Activated CD4-positive, alpha-beta T cell treated with anti-CD3 and anti-CD28 coated beads, Interleukin-2, amount 10 ng/mL, durations not matched to agents 7 days and 5 days (primary cell): ENCODE measurements at places on chromosomes 16 and 17.
A peak's percentile ranks its signal among the peaks of the same experiment; 100 is the strongest.

- peak; percentile 47 for DNase-seq
- H3K27me3 ChIP-seq = peaks cover 49% of the 10 kb centered on the region
- peaks cover 23% of the 10 kb centered on the region for H3K36me3 ChIP-seq
- H3K4me1 ChIP-seq = peaks cover 23% of the 10 kb centered on the region
- peak overlapping the region; percentile 33 for H3K27ac ChIP-seq
Measured at GRCh38 chr17:7445619-7445968, 733 bp downstream of the CHRNB1 start.

DNA sequence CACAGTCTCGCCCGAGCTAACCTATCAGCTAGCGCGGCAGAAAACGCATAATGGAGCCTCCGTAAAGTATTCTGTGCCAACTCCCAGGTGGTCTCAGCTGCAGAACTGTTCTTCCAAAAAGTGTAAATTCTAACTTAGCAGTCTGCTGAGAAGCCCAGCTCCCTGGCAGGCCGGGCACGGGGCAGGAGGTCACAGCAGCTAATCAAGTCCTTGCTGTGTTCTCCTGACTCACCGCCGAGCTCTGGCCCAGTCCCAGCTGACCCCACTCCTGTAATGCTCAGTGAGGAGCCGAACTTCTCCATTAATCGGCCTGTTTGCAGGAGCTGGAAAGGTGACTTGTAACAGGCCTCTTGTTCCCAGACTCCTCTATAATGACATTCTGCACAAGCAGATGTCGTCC lies 193.3 kb downstream of the IRX3 start:
- H3K27ac ChIP-seq = no peak overlapping the region
- no peak for DNase-seq
- no peaks in the 10 kb centered on the region for H3K27me3 ChIP-seq
- H3K36me3 ChIP-seq = no peaks in the 10 kb centered on the region
- H3K4me3 ChIP-seq = no peak overlapping the region

DNA sequence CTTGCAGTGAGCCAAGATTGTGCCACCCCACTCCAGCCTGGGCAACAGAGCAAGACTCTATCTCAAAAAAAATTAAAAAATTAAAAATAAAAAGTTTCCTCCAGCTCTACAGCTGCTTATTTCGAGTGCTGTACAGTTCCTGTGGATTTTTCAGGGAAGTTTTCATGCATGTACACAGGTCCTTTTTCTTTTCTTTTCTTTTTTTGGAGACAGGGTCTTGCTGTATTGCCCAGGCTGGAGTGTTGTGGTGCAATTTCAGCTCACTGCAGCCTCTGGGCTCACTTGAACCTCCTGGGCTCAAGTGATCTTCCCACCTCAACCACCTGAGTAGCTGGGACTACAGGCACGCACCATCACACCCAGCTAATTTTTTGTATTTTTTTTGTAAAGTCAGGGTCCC lies 15.9 kb downstream of the EEF2K start:
- peaks cover 2% of the 10 kb centered on the region for H3K4me1 ChIP-seq
- H3K4me3 ChIP-seq = no peak overlapping the region
- H3K27ac ChIP-seq = no peak overlapping the region
- no peaks in the 10 kb centered on the region for H3K27me3 ChIP-seq

- no peak for DNase-seq
- H3K4me3 ChIP-seq = no peak overlapping the region
- no peak overlapping the region for H3K27ac ChIP-seq
- H3K4me1 ChIP-seq = peaks cover 84% of the 10 kb centered on the region
- no peaks in the 10 kb centered on the region for H3K27me3 ChIP-seq
Measured at GRCh38 chr16:11133344-11133943, 122.6 kb downstream of the SOCS1 start.

- H3K27me3 ChIP-seq = no peaks in the 10 kb centered on the region
- DNase-seq = no peak
- no peak overlapping the region for H3K4me3 ChIP-seq
- H3K27ac ChIP-seq = no peak overlapping the region
Measured at GRCh38 chr17:46991617-46992016, 12.6 kb upstream of the RPRML start.

GRCh38 chr17:66275651-66276050 lies 26.8 kb upstream of the PRKCA start:
- H3K4me3 ChIP-seq = no peak overlapping the region
- DNase-seq = no peak
- no peak overlapping the region for H3K27ac ChIP-seq
- H3K36me3 ChIP-seq = no peaks in the 10 kb centered on the region

DNA sequence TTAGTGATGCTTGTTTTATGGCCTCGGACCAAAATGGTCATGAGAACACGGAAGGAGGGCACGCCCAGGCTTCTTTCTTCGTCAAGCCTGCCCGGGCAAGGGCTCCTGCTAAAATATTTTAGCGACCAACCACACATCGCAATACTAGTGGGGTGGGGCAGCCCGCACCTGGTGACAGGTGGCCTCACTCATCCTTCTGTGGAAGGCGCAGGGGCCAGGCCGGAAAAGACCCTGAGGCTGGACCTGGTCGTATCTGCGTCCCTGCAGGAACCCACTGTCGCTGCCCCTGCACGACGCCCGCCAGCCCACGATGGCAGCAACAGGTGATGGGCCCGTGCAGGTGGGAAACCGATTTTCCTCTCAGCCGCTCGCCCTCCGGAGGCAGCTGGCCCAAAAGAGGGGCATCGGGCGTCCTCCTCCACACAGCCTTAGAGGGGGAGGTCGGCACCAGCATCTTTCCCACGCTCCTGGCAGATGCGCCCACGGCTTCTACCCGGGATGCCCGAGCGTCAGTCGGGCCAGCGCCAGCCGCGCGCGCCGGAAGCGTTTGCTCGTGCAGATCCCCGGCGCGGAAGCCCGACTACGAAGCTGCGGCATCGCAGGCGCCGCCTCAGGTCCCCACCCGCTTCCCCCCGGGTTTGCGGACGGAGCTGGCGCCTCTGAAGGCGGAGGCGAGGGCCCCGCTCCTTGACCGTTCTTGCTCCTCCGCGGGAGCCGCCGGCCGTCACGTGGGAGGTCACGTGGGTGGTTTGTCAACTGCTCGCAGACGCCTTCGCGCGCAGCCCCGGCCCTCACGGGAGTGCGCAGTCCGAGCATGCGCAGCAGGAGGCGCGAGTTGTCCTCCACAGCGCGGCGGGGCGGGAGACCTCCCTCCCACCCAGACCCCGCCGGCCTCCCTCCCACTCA lies 22.8 kb upstream of the FOXK2 start:
- H3K27ac ChIP-seq = peak overlapping the region; percentile 83
- H3K4me3 ChIP-seq = peak overlapping the region; percentile 79
- no peaks in the 10 kb centered on the region for H3K36me3 ChIP-seq
- H3K27me3 ChIP-seq = no peaks in the 10 kb centered on the region

DNA sequence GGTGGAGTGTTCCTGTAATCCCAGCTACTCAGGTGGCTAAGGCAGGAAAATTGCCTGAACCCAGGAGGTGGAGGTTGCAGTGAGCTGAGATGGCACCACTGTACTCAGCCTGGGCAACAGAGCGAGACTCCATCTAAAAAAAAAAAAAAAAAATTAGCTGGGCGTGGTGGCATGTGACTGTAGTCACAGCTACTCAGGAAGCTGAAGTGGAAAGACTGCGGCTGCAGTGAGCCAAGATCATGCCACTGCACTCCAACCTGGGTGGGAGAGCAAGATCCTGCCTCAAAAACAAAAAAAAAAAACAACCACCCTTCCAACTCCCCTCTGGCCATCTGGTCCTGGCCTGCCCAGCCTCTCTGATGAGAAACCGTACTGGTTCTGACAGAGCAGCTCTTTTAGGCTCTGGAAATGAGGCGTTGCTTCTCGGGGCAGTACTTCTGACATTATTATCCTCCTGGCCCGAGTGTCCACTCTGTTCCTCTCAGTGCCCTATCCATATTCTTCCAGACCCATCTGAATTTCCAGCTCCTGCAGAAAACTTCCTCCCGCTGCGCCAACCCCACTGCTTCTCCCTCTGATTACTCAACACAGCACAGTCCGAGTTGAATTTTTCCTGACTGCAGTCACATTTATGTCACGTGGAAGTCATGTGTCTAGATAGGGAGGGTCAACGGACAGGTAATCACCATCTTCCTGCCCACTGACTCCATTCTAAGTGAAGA lies 13.3 kb downstream of the GGA2 start:
- peak overlapping the region; percentile 52 for H3K27ac ChIP-seq
- H3K36me3 ChIP-seq = peaks cover 24% of the 10 kb centered on the region
- H3K27me3 ChIP-seq = no peaks in the 10 kb centered on the region
- H3K4me3 ChIP-seq = no peak overlapping the region
- H3K4me1 ChIP-seq = peaks cover 41% of the 10 kb centered on the region

- no peak overlapping the region for H3K27ac ChIP-seq
- peaks cover 2% of the 10 kb centered on the region for H3K4me1 ChIP-seq
- H3K4me3 ChIP-seq = no peak overlapping the region
- no peaks in the 10 kb centered on the region for H3K36me3 ChIP-seq
Measured at GRCh38 chr17:65660947-65661346, 99.5 kb upstream of the AXIN2 start.
